ENCODE measurements at places on chromosomes 2 and 18. TPM values are rescaled to one million over a fixed set of nuclear protein-coding genes. Genes with fewer than 3 reads are reported as not detected.

The FN1 gene
- 502 TPM for polyA plus RNA-seq

GRCh38 chr2:214674278-214674677 lies 135.2 kb downstream of the BARD1 start:
- DNase-seq: no peak

- DNase-seq: no peak
Measured at GRCh38 chr2:173623438-173624319, 269.0 kb downstream of the CDCA7 start.

DNA sequence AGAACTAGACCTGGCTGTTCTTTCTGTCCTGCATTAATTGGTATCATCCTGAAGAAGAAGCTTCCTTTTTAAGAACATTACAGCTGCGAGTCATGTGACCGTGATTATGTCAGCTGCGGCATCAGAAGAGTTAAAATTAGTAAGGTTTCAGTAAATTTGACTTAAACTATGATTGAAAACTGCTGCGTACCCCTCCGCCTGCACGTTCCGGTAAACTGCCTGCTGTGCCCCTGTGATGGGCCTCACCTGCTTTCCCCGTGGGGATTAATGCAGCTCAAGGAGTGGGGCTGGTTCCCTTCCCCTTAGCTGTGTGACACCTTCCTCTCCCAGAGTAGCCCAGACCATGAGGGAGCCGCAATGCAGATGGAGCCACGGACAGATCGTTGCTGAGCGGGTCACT lies 36.1 kb upstream of the MYO3B start:
- no peak for DNase-seq

DNA sequence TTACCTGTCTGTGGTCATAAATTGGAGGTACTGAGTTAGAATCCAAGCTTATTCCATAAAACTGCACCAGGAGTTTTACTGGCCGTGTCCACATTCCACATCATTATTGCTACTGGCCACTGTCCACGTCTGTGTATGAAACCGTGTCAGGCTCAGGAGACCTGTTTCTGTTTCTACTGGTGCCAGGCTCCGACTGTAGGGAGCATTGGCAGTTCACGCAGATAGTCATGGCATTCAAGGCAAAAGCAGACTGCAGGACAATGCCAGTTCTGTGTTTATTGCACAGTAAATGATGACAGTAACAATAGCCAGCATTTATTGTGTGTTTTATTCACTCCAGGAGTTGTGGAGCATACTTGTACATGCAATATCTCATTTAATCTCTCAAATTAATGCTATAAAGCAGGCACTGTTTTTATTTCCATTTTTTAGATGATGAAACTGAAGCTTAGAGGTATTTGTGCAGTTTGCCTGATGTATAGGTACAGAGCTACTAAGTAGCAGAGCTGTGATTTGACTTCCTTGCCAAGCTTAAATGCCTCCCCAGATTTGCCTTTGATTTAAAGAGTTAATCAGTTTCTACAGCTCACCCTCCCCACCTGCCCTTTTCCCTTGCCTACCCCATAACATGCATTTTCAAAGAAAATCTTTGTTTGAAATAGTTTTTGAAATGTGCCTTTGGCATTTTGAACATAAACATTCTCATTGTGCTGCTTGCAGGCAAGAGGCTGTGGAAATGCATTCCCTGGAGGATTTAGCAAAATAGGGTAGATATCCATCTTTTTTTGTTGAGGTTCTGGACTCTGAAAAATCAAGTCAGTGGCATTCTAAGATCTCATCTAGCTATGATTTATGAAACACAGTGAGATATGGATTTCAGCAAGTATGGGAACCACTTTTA lies 55.5 kb downstream of the MAP4K4 start:
- no peak for DNase-seq

Data from muscle of arm (tissue), 14 donors.